Epithelial cell of umbilical artery (primary cell): ENCODE measurements at places on chromosomes 7 and 10. TPM values are rescaled to one million over a fixed set of nuclear protein-coding genes. Genes with fewer than 3 reads are reported as not detected.

TMEM184A gene
- total RNA-seq, result 0.65 TPM in 1 of 2 replicates, not detected in the other

PROSER2 gene
- 5.3 and 6.5 TPM in 2 replicates for total RNA-seq

OR2A42 gene
- total RNA-seq, result not detected in 2 replicates

NANOS1 gene
- total RNA-seq, result 0.61 and 2.3 TPM in 2 replicates

MEPCE gene
- 26.6 and 32.1 TPM in 2 replicates for total RNA-seq

NYAP1 gene
- total RNA-seq, result 0.65 and 2.6 TPM in 2 replicates

FFAR4 gene
- total RNA-seq, result not detected in 2 replicates

NRAP gene
- not detected in 2 replicates for total RNA-seq

TMEM120A gene
- 27.2 and 31.8 TPM in 2 replicates for total RNA-seq

C10orf143 gene
- total RNA-seq, result 0.65 and 0.91 TPM in 2 replicates

ELN gene
- 0.30 TPM in 1 of 2 replicates, not detected in the other for total RNA-seq

CPXM2 gene
- total RNA-seq, result 0.97 and 2.1 TPM in 2 replicates

CRHR2 gene
- not detected in 2 replicates for total RNA-seq

BTBD16 gene
- not detected in 2 replicates for total RNA-seq

OPTN gene
- total RNA-seq, result 39.3 and 74.3 TPM in 2 replicates

GJC3 gene
- 0.30 TPM in 1 of 2 replicates, not detected in the other for total RNA-seq

TMEM140 gene
- total RNA-seq, result 4.2 and 22.3 TPM in 2 replicates

HPS1 gene
- 13.3 and 14.6 TPM in 2 replicates for total RNA-seq

IMPDH1 gene
- total RNA-seq, result 51.2 and 64.6 TPM in 2 replicates

HYCC1 gene
- 37.4 and 61.7 TPM in 2 replicates for total RNA-seq

NODAL gene
- not detected in 2 replicates for total RNA-seq

IFIT1 gene
- 6.5 and 164 TPM in 2 replicates for total RNA-seq

ABCB1 gene
- total RNA-seq, result 0.97 and 4.1 TPM in 2 replicates

GPR15LG gene
- not detected in 2 replicates for total RNA-seq
